NCI-H1105 treated with DMSO at 0.1 percent for 48 hours (cell line): ENCODE measurements at places on chromosomes 2 and 18.

- DNase-seq: no peak
These were observed 34.6 kb downstream of the TTC39C start for GRCh38 chr18:24049142-24049541.

DNA sequence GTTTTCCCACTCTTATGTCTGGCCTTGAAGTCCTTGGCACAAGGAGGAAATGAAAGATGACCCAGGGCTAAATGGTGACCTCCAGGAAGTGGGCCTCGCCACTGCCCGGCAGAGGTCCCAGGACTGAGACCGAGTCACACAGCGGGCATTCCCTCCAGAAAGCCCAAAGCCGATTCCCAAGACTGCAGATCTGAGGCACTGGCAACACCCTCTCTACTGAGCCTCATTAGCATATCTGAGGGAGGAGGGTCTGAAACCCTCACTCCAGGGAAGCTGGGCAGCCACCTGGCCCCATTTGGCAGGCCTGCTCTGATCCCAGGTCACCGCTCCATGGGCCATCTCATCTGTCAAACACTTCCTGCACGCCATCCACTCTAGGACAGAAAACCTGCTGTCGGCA is 29.1 kb downstream of the FAM178B start:
- no peak for DNase-seq

GRCh38 chr18:22493940-22494339 is 76.2 kb upstream of the CTAGE1 start:
- no peak for DNase-seq

GRCh38 chr18:63253428-63254372 is 65.9 kb downstream of the BCL2 start:
- no peak for DNase-seq

DNA sequence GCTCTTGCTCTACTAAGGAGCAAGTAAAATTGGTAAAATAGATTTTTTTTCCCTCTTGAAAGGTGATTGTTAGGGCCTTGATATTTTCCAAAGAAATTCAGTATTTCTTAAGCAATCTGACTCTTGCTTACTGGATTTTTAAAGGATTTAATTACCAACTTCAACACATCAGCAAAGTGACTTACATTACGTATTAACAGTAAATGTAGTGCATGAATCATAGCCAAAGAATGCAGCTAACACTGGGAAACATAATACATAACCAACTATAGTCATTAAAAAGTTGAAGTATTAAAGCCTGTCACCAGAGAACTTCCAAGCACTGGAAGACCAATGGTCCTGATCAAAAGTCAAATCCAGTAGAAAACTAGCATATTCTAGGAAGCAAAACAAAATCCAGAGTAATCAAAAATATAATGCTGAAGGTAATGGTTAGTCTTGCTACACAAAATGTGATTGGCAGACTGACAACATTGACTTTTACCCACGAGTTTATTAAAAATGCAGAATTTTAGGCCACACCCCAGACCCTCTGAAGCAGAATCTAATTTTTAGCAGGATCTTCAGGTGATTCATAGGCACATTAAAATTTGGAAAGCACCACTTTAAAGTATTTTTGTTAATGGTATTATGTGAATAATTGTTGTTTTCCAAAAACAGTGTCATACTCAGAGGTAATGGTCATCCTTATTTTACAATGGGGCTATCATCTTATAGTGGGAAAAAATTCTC is 31.8 kb upstream of the CAVIN2 start:
- DNase-seq: no peak

DNA sequence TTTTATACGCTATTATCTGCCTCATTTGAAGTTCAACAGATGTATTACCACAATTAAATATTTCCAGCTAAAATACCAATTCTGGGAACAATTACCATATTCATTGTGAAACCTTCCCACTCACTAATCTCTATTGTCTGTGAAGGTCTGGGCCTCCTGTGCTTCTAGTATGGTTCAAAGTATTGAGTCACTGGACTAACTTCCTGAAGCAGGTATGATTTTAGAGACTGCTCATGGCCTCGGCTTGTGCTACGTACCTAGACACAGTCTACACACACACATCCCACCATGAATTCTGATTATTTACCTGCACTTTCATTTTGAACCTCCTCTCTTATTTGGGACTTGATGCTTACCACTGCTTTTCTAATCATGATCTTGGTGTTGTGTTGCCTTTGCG is 180.7 kb upstream of the EPHA4 start:
- no peak for DNase-seq

DNA sequence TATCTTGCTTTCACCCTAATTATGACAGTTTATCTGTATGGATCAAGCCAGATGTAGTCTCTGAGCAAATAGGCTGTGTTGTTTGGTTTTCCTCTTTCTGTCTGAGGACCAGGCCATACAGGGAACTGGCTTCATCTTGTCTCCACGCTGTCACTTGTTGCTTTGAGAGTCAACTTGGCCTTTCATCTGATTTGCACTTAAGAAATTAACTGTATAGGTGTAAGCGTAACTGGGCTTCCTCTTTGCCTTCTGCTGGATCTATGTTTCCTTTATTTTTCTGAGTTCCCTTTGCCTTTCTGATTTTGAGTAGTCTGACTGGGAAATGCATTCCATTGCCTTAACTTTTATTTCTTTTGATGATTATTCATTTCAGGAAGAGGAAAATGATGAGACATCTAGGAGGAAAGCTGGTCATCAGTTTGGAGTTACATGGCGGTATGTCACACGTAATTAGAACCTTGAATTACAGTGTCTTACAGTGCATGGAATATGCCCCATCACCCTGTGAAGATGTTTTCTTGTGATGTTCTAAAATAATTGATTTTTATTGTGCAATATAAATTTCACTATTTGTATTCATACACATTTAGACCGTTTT is 17.4 kb downstream of the PTCD3 start:
- DNase-seq: no peak

DNA sequence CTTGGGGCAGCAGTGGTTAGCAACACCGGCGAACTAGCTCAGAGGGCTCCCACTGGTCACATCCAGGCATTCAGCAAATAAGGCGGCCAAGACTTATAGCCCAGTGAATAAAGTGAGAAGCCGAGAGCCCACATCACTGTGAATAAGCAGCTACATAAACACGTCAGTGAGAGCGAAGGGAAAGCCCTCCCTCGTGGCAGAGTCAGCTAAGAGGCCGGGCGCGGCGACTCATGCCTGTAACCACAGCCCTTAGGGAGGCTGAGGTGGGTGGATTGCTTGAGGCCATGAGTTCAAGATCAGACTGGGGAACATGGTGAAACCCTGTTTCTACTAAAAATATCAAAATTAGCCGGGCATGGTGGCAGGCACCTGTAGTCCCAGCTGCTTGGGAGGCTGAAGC is 5.2 kb downstream of the D2HGDH start:
- no peak for DNase-seq

DNA sequence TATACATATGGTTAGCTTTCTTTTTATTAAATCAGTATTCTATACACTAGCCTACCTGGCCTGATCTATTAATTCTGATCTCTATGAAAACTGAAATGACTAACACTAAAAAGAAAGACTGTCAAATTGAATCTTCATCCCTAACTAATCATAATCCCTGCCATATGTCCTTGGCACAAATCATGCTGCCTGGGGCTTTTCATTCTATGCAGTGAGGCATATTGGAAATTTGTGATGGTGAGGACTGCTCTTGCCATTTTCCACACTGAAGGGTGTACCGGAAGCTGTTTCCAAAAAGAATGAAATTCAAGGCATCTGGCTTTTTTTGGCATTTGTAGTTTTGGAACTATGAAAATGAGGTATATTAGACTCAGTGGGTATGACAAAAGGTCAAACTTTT is 39.7 kb downstream of the RAPGEF4 start:
- no peak for DNase-seq

DNA sequence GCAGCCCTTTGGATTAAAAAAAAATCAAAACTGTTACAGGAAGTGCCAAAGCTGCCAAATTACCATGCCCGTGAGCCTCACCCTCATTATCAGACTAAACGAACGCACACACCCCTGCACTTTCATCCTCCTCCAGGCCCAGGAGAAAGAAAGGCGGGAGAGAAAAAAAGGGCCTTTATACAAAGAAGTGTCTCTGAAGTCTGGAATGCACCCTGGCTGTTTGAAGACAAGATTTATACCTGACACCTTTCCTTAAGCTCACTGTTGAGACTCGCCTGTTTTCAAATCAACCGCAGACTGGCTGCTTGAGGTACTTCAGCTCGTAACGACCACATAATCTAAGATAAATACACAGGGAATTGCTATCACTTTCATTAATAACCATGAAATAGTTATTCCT is 31.0 kb downstream of the EDAR start:
- no peak for DNase-seq

- DNase-seq: no peak
These were observed 470.0 kb downstream of the PIK3C3 start for GRCh38 chr18:42425025-42425424.

DNA sequence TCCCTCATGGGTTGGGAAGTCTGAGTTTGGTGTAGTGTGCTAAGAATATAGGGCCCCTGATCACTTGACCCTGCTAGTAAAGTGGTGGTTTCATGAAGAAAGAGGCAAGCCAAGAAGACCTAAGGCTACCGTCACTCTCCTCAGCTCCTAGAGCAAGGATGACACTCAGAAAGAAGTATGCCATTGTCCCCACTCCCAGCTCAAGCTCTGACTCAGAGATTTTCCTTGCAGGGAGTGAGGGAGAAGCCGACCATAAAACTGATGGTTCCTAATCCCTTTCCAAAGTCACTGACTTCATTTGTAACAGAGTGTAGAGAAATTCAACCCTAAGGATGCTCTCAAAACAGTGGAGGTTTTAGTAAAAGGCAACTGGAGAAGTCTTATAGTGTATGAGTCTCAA is 80.9 kb downstream of the ICA1L start:
- no peak for DNase-seq

DNA sequence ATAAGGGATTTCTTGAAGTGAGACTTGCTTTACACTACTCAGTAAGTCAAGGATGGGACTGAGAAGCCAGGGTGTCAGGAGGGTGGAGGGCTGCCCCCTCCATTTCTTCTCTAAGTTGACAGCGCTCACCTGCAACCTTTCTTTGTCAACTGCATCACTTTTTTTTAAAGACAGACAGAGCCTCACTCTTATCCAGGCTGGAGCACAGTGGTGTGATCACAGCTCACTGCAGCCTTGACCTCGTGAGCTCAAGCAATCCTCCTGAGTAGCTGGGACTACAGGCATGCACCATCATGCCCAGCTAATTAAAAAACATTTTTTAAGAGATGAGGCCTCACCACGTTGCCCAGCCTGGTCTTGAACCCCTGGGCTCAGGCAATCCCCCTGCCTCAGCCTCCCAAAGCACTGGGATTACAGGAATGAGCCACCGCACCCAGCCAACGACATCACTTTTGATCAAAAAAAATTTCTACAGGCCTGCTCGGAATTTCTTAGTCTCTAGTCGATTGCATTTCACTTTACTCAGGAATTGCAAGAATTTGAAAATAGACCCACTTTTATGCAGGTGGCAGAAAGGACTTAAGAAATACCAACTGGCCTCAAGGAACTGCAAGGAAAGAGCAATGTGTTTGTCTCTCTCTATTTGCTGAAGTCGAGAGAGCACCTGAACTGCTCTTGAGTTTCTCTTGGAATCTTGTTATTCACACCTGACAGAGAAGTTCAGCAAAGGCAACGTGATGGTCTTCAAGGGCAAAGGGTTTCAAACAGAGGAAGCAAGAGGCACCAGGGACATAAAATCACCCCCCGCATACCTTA is 101.4 kb downstream of the MYOM1 start:
- no peak for DNase-seq

DNA sequence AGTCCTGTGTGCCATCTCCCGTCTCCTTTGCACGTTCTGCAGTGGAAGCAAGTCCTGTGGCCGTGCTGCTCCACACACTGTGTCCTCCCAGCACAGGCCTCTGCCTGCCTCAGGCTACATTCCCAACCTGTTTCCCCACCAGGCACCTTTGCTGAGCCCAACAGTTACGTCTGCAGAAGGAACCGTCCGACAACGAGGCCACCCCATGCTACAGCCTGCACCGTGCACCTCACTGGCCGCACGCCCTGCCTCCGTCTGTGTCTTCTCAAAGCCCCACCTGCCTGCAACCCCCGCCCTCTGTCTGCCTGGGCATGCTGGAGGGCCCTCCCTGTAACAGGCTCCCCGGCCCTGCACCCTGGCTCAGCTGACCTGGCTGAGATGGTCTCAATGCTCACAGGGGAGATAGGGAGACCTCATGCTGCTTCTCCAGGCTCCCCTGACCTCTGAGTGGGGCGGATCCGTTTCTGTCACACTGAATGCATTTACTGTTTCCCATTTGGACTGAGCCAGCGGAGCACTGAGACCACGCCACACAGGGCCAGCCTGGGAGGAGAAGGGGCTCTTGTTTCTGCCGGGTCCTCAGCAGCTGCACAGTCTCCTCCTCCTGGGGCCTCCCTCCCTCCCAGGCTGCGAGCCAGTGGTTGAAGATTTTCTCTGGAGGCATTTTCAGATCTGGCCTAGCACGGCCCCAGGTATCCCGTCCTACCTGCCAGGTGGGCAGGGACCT is 109.1 kb upstream of the OTOS start:
- no peak for DNase-seq

DNA sequence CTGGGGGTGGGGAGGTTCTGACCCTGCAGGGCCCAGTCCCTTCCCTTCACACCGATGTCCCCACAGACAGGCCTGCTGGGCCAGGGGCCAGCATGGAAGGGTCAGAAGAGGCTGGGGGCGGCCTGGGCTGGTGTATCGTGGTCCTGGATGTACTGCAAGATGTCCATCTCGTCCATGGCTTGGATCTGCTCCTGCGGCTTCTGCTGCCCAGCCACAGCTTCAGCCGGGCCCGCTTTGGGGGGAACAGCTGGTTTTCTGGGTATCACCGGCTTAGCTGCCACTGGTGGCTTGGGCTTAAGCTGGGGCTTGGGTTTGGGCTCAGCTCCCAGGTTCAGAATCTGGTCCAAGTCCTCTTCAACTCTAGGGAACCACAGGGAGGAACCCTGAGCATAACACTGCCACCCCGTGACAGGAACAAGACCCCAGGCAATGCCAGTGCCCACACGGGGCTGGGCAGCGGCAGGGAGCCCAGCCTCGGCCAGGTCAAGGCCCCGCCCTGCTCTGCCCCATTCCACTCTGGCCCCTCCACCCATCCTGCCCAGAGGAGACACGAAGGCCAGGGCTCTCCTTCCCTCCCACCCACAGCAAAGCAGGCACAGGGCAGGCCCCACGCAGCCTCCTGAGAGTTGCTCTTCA is 31.9 kb downstream of the HS1BP3 start:
- DNase-seq: no peak

DNA sequence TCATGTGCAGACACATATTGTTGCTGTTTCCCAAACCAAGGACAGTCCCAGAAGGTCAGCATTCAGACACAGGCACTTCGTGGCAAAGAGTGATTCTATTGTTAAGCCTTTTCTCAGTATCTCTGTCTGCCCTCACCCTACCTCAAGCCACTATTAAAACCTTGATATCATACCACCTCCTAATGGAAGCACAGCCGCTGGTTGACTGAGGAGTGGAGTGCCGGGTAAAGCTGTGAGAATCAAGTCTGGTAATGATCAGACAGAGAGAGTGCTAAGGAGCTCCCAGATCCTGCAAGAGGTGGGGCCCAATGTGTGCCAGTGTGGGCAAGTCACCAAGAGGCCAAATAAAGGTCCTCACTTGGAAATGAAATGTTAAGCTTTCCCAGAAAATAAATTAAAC is 819.5 kb downstream of the BCL11A start:
- DNase-seq: no peak

GRCh38 chr2:237652854-237653253 is 25.5 kb downstream of the LRRFIP1 start:
- no peak for DNase-seq
